ENCODE measurements at places on chromosomes 4 and X. TPM values are rescaled to one million over a fixed set of nuclear protein-coding genes. Genes with fewer than 3 reads are reported as not detected.

The UGT8 gene
- not detected for total RNA-seq

The STATH gene
- not detected for total RNA-seq

The GCNA gene
- 0.48 TPM for total RNA-seq

The WDR19 gene
- 6.4 TPM for total RNA-seq

The CTAG1B gene
- not detected for total RNA-seq

The PRRG3 gene
- total RNA-seq: 1.7 TPM

The CXCL8 gene
- total RNA-seq: 7.9 TPM

The POU3F4 gene
- not detected for total RNA-seq

The CCKAR gene
- total RNA-seq: not detected

The SMARCA1 gene
- total RNA-seq: 35.2 TPM

The TMEM154 gene
- total RNA-seq: 2.0 TPM

The RBM47 gene
- total RNA-seq: 13.7 TPM

The STOX2 gene
- total RNA-seq: 25.8 TPM

The ANOS1 gene
- total RNA-seq: 3.6 TPM

The BST1 gene
- total RNA-seq: 9.5 TPM

The GPR143 gene
- total RNA-seq: 1.1 TPM

The CORIN gene
- 180 TPM for total RNA-seq

The MAGEB2 gene
- not detected for total RNA-seq

The GUCY1A1 gene
- total RNA-seq: 52.5 TPM

The MAGEE1 gene
- total RNA-seq: 2.3 TPM

The PGAM4 gene
- not detected for total RNA-seq

The UGT2B15 gene
- not detected for total RNA-seq

The NEIL3 gene
- 0.52 TPM for total RNA-seq

The PITX2 gene
- 0.24 TPM for total RNA-seq

The PDGFRA gene
- total RNA-seq: 25.3 TPM

The SSX2B gene
- not detected for total RNA-seq

The IL1RAPL1 gene
- total RNA-seq: 1.2 TPM
